ENCODE measurements at places on chromosomes 16 and 17. TPM values are rescaled to one million over a fixed set of nuclear protein-coding genes. Genes with fewer than 3 reads are reported as not detected.
A peak's percentile ranks its signal among the peaks of the same experiment; 100 is the strongest.

Gene CDRT15
- total RNA-seq: not detected

Gene RND2
- total RNA-seq: 75.8 TPM

Gene PYY
- not detected for total RNA-seq

GRCh38 chr17:39653662-39654331 is 11.4 kb upstream of the TCAP start:
- no peaks in the 10 kb centered on the region for H3K36me3 ChIP-seq
- no peaks in the 10 kb centered on the region for H3K4me1 ChIP-seq
- H3K27me3 ChIP-seq: peaks cover 12% of the 10 kb centered on the region
- peak overlapping the region; percentile 25 for H3K4me3 ChIP-seq
- no peak overlapping the region for H3K27ac ChIP-seq
- peak; percentile 87 for DNase-seq

- H3K36me3 ChIP-seq: no peaks in the 10 kb centered on the region
- H3K4me3 ChIP-seq: peak overlapping the region; percentile 65
- no peak overlapping the region for H3K27ac ChIP-seq
- peaks cover 35% of the 10 kb centered on the region for H3K27me3 ChIP-seq
Observed at GRCh38 chr17:8109661-8110455, 8.5 kb downstream of the ALOXE3 start.

GRCh38 chr16:57192720-57193486 is 6.8 kb downstream of the RSPRY1 start:
- H3K27me3 ChIP-seq: no peaks in the 10 kb centered on the region
- no peak for DNase-seq
- peaks cover 26% of the 10 kb centered on the region for H3K4me1 ChIP-seq
- no peak overlapping the region for H3K4me3 ChIP-seq

Measured in glutamatergic neuron (in vitro differentiated cells).